ENCODE measurements at places on chromosomes 5 and 9.

DNA sequence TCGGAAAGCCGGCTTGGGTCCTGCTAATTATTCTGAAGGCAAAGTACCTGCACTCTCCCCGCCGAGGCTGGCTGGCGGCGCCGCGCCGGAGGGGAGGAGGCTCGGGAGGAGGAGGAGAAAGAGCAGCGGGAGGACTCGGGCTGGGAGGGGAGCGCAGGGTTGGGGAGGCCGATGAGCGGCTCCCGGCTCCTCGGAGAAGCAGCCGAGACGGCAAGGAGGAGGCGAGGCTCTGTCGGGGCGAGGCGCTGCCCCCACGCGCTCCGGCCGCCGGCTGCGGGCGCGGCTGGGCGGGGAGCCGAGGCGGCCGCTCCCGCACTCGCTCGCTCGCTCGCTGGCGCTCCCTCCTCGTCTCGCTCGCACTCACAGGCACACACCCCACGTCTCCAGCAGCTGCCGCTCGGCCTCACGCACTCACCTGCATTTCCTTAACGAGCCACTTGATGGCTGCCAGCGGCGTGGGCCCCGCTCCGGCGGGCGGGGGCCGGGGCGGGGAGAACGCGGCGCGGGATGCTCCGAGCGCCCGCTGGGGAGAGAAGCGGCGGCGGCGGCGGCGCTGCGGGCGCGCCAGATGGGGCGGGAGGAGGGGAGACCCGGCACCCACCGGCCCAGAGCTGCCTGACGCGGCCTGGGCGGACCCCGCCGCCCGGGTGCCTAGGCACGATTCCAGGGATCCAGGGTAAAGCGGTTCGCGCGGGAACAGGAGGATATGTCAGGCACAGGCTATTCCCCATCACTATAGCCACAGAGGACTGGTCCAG, at the start of gene PTPRD:
PTPRD (minus strand) TSS at position 362 of the 758 bp plus-strand sequence.
- peak; percentile 43 for DNase-seq

DNA sequence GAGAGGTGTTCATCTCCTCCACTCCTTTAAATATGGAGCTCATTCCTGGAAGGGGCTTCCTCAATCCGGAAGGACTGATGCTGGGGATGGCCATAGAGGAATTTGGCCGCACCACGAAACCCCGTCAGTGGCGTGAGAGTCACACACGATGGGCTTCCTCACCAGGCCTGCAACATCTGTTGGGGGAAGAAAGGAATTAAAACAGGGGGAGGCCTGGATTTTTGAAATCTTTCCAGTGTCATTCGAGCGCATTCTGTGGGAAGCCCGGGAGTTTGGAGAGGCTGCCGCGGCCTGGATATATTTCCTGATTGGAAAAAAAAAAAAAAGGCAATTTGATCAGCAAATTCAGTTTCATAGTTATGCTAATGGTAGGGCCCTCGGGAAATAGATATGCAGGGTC, 76.3 kb upstream of the ORM1 start:
- DNase-seq: no peak

DNA sequence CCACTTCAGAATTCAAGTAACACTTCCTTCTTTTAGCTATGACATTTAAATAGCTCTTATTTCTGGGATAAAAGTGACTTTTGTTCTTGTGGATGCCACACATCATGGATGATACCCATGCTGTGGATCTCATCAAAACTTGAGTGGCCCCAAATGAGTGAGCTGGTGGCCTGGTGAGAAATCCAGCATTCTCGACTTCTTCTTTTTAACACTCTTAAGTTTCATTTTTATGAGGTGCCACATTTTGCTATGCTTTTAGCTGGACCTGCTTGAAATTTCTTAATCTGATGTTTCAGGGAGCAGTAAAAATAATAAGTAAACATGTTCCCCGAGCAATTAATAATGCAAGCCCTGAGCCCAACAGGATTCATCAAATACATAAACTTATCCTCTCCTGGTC, 384.8 kb upstream of the MEF2C start:
- no peak for DNase-seq

- no peak for DNase-seq
Measured at GRCh38 chr9:82206490-82206889, 217.9 kb downstream of the SPATA31D1 start.

- DNase-seq: no peak
Measured at GRCh38 chr9:133351526-133351907, 3.5 kb downstream of the RPL7A start.

DNA sequence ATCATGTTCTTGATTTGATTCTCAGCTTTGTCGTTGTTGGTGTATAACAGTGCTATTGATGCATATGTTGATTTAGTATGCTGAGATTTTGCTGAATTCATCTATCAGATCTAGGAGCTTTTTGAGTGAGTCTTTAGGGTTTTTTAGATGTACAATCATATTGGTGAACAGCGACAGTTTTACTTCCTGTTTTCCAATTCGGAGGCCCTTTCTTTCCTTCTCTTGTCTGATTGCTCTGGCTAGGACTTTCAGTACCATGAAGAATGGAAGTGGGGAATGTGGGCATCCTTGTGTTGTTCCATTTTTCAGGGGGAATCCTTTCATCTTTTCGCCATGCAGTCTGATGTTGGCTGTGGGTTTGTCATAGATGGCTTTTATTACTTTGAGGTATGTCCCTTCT, 100.4 kb downstream of the SGCD start:
- DNase-seq: no peak

- no peak for DNase-seq
Measured at GRCh38 chr9:126830827-126831226, 26.0 kb downstream of the ZBTB43 start.

- DNase-seq: peak; percentile 86
Measured at GRCh38 chr9:21994556-21995005, at the start of gene CDKN2B-AS1. TSS of gene CDKN2B-AS1 (plus strand) at chr9:21994791.

DNA sequence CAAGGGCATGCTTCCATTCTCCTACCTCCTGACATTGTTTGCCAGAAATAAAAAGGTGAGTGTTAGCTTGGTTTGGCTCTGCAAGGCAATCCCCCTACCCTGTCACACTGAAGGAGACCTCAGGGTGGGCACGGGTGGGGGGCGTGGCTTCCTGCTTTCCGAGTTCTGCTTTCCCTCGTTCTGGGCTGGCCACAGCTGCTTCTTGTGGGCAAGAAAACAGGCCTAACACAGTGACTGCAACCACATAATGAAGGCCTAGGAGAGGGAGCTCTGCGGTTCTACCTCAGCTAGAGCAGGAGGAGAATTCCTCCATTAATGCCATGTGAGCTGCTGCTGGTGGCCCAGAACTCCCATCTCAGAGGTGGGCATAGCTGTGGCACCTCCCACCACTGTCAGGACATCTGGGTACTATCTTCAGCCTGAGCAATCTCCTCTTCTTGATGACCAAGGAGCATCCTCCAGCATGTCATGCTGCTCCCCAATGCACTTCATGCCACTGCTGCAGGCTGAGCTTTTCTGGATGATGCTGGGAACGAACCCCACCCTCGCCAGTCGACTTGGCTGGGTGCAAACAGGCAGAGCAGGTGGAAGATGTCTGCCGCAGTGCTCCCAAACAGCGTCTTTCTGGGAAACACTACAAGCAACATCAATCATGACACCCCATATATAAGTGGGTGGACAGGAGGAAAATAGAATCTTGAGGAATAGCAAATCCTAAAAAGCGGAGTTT, 139.5 kb upstream of the RAPGEF1 start:
- no peak for DNase-seq

GRCh38 chr5:168612996-168613395, 33.8 kb upstream of the PANK3 start:
- no peak for DNase-seq

- DNase-seq: no peak
Measured at GRCh38 chr9:131402073-131402472, 8.2 kb downstream of the PRRC2B start.

DNA sequence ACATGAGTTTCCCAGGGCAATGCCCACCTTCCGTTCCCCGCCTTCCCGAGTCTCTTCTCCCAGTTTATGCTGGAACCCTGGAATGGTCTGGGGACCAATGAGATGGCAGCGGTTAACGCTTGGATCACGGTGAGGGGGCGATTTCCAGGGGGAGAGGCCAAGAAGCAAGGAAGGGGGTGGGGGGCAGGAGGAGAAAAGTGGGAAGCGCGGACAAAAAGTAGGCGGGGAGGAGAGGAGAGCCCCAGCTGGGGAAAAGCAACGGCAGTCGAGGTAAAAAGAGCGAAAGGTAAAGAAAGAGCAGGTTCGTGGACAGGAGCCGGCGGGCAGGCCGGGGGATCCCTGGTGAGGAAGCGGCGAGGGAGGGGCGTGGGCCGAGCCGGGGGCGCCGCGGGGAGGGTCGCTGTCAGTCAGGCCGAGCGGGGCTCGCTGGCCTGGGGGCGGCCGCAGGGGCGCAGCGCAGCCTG, 508 bp upstream of the SNCAIP start:
- DNase-seq: no peak

GRCh38 chr9:27939186-27939585, 365.9 kb upstream of the C9orf72 start:
- no peak for DNase-seq

DNA sequence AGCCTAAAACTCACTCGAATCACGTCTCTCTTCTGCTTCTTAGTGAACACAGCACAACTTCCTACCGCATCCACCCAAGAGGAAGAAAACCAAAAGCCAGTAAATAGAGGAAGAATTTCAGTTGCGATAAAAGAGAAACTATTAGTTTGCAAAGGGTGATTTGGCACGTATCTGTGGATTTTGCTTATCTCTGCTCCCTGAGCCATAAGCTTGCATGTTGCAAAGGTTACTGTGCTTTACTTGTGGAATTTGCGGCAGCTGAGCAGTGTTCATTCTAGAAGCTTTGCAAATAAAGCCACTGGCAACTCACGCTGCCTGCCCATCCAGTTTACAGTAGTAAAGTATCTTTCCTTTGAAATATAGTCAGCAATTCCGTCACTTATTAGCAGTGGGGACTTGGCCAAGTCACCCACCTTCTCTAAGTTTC, 149.0 kb upstream of the PCA3 start:
- DNase-seq: no peak

- DNase-seq: no peak
Measured at GRCh38 chr9:88478246-88478645, 56.7 kb upstream of the NXNL2 start.

- DNase-seq: no peak
Measured at GRCh38 chr5:9547122-9547947, 1.5 kb upstream of the SEMA5A start.

- peak; percentile 69 for DNase-seq
Measured at GRCh38 chr9:77793849-77794248, 145.7 kb upstream of the GNA14 start.

- peak; percentile 11 for DNase-seq
Measured at GRCh38 chr9:79610791-79611614, 39.2 kb downstream of the TLE4 start.

DNA sequence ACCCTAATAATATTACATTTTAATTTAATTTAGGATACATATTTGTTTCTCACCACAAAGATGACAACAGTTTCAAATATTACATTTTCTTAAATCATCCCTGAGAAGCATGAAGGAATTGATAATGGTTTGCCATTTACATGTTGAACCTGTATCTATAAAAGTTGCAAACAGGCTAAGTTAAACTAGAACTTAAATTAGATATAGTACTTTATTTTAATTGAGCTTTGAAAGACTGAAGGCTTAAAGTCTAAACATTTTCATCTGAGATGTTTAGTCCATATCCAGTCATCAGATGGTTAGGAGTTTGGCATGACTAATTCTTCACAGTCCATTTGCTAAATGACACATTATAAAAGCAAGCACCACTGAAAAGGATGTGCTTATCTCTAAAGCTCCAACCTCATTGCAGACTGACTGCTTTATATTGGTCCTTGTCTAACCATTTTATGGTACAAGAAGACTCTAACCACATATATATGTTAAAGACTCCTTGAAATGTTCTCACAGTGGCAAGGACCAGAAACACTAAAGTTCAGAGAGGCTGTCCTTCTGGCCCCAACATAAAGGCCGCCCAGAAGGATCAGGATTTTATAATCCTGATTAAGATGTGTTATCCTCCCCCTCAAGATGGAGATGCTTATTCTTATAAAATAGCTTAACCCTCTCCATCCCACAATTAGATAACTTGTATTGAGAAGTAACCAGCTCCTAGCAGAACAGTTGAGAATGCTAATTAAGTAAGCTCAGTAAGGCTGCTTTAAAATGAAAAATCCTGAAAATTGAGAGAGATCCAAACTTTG, 25.8 kb downstream of the WNT8A start:
- DNase-seq: no peak

GRCh38 chr5:5145651-5146529, 5.8 kb downstream of the ADAMTS16 start:
- peak; percentile 94 for DNase-seq

DNA sequence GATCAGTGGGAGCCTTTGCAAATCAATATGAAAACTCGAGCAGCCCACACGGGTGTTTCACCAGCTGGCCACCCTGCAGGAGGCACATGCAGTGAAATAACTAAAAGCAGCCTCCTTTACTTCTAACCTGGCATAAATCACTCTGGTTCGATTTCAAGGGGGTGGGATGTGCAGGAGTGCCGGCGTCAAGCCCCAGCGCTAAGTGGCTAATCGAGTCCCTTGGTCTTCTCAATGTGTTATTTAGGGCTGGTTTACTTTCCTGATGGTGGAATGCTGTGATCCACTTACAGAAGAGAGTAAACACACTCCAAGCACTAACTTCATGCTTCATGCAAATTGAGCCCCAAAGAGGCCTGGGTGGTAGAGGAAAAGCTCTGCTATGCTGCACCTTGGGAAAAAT, 109.4 kb downstream of the TMEM174 start:
- DNase-seq: no peak

DNA sequence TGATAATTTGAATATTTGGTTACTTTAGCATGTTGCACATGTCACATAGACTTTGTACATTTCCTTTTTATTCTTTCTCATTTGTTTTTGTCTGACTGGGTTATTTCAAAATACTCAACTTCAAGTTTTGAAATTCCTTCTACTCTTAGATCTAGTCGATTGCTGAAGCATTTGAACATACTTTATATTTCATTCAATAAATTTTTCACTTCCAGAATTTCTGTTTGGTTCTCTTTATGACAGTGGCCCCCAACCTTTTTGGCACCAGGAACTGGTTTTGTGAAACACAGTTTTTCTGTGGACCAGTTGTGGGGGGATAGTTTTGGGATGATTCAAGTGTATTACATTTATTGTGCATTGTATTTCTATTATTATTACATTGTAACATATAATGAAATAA, 119.8 kb downstream of the COX7C start:
- DNase-seq: no peak

- peak; percentile 5 for DNase-seq
Measured at GRCh38 chr5:96335873-96336272, 97.2 kb downstream of the PCSK1 start.

DNA sequence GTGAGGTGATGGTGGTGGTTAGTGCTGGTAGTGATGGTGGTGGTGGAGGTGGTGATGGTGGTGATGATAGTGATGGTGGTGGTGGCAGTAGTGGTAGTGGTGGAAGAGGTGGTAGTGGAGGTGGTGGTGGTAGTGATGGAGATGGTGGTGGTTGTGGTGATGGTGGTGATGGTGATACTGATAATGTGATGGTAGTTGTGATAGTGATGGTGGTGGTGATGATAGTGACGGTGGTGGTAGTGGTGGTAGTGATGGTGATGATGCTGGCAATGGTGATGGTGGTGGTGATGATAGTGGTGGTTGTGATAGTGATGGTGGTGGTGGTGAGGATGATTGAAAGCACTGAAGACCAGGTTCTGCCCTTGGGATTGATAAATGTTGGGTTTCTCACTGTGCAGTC, 85.2 kb upstream of the SLC1A3 start:
- no peak for DNase-seq

GRCh38 chr5:68027519-68027918, 188.0 kb upstream of the PIK3R1 start:
- no peak for DNase-seq

GRCh38 chr5:136374638-136375037, 9.3 kb upstream of the TRPC7 start:
- no peak for DNase-seq
